ENCODE measurements at places on chromosomes 12 and 14.

DNA sequence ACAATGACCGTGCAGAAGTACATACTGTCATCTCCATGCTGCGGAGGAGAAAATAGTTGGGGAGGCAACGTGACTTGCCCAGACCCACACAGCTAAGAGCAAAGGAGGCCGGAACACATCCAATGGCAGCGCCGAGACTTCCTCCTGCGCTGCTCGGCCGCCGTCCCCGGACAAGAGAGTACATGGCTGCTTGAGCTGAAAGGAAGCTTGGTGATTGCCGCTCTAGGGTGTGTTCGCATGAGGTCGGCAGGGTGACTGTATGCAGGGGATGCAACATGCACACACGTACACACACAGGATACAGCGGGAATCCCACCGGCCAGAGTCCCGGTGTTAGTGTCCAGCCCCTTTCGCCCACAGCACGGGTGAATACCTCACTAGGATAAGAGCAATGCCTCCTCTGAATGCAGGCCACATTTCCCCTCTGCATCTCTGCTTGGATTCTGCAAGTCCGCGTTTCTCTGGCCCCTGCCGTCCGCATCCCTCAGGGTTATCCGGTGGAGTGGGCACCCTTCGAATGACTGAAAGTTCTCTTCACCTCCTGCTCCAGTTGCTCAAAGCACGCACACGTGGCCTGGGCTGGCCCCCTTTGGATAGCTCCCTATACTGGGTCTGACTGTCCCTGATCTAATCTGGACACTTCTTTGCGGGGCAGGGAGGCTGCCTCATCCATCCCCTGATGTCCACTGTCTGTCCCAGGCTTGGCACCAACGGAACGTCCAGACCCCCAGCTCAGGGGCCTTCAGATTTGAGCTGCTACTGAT, 78.8 kb downstream of the GSC start:
- no peak for DNase-seq

DNA sequence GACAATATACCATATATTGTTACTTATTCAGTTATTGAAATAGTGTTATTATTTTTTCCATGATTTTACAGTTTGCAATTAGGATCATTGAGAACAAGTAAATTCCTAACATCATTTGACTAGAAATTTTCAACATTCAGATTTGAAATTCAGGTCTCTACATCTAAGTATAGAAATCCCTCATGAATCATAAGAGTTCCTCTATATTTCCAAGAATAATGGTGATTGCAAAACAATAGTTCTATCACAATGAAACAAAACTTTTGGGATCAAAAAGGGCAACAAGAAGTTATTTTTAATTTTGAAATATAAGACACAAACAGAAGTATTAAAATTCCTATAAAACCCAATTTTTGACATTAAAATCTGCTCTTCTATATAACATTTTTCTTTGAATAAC, 10.8 kb downstream of the CLEC1A start:
- DNase-seq, result no peak

DNA sequence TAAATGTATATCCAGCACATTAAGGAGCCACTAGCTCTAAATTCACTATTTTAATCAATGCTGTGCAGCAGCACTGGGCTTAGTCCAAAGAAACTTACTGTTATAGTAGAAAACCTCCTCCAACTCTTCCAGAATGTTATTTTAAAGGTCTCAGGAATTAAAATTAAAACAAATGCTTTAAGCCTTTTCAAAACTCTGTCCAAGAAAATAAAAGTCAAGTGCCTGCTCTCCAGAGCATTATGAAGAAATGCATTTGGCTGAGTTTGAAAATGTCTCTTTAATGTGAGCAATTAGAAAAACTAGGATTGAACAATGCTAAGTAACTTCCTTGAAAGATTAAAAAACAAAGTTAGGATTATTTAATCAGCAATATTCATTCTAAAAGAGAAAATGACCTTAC, 322.4 kb upstream of the DCN start:
- no peak for DNase-seq

DNA sequence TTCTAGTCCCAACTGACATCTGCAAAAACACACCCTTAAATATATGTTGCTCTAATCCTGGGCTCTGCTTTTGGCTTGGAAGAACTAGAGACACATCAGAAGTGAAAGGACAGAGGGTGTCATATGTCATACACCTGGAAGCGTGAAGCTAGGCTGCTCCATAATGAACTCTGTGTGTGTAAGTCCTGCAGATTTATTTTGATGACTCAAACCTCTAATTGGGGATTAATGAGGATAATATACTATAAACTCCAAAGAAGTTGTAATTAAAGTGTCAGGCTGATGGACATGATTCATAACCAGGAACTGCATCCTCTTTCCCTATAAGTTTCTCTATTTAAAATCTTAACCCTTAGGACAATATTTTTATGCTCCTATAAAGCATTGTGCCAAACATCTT, 4.4 kb upstream of the KCNK10 start:
- DNase-seq, result no peak

GRCh38 chr14:81478446-81478845, 55.2 kb downstream of the SEL1L start:
- DNase-seq, result no peak
